Frontal cortex (tissue), 4 donors: ENCODE measurements at places on chromosomes 4 and X. TPM values are rescaled to one million over a fixed set of nuclear protein-coding genes. Genes with fewer than 3 reads are reported as not detected.

The RHOXF1 gene
- not detected for total RNA-seq

The HAND2 gene
- total RNA-seq, result not detected

The FOXP3 gene
- total RNA-seq, result not detected

The BMX gene
- 0.41 TPM for total RNA-seq

The BTK gene
- total RNA-seq, result 0.41 TPM

The MMRN1 gene
- total RNA-seq, result 2.4 TPM

The GAGE12J gene
- total RNA-seq, result not detected

The ADH1B gene
- total RNA-seq, result not detected
